ENCODE measurements at places on chromosomes 6 and 20. TPM values are rescaled to one million over a fixed set of nuclear protein-coding genes. Genes with fewer than 3 reads are reported as not detected.

GRCh38 chr6:139251045-139251690, 40.6 kb downstream of the TXLNB start:
- DNase-seq, result no peak

DNA sequence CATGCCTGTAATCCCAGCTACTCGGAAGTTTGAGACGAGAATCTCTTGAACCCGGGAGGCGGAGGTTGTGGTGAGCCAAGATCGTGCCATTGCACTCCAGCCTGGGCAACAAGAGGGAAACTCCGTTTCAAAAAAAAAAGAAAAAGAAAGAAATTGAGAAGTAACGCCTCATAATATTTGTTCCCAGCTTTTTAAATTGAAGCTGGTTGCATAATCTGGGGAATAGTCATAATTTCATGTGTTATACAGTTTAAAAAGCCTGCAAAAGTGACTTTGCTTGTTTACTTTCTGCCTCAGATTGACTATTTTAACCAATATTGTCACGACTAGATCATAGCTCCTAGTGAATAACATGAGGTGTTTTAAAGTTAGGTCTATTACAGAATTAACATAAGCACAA, 7.2 kb downstream of the FAM217B start:
- no peak for DNase-seq

Gene CLVS2
- total RNA-seq, result not detected

Gene DSP
- total RNA-seq, result 0.11 TPM

Gene PHACTR1
- 0.79 TPM for total RNA-seq

Measured in activated naive CD8-positive, alpha-beta T cell treated with anti-CD3 and anti-CD28 coated beads, Interleukin-2, amount 10 ng/mL, durations not matched to agents 7 days and 5 days (primary cell).